ENCODE measurements at places on chromosomes 3 and 15. TPM values are rescaled to one million over a fixed set of nuclear protein-coding genes. Genes with fewer than 3 reads are reported as not detected.

IGDCC3 gene
- under 0.01 TPM for total RNA-seq

NAALADL2 gene
- 30.5 TPM for total RNA-seq

DUOXA2 gene
- total RNA-seq, result not detected

UBA5 gene
- 88.0 TPM for total RNA-seq

AGBL1 gene
- not detected for total RNA-seq

SLC12A1 gene
- not detected for total RNA-seq

SEMA3B gene
- total RNA-seq, result 4.6 TPM

ADAMTS7 gene
- 13.6 TPM for total RNA-seq

CKMT1B gene
- not detected for total RNA-seq

C3orf20 gene
- total RNA-seq, result not detected

ZNF662 gene
- total RNA-seq, result 6.7 TPM

FBXL22 gene
- 1.1 TPM for total RNA-seq

ABI3BP gene
- 61.1 TPM for total RNA-seq

PLSCR5 gene
- not detected for total RNA-seq

GREM1 gene
- 1,377 TPM for total RNA-seq

SV2B gene
- not detected for total RNA-seq

GXYLT2 gene
- total RNA-seq, result 37.8 TPM

STRIT1 gene
- total RNA-seq, result not detected

HDC gene
- not detected for total RNA-seq

AHSG gene
- total RNA-seq, result not detected

GOLGA8N gene
- total RNA-seq, result 14.1 TPM
